ENCODE measurements at places on chromosomes 2 and 18. TPM values are rescaled to one million over a fixed set of nuclear protein-coding genes. Genes with fewer than 3 reads are reported as not detected.
A peak's percentile ranks its signal among the peaks of the same experiment; 100 is the strongest.

DNA sequence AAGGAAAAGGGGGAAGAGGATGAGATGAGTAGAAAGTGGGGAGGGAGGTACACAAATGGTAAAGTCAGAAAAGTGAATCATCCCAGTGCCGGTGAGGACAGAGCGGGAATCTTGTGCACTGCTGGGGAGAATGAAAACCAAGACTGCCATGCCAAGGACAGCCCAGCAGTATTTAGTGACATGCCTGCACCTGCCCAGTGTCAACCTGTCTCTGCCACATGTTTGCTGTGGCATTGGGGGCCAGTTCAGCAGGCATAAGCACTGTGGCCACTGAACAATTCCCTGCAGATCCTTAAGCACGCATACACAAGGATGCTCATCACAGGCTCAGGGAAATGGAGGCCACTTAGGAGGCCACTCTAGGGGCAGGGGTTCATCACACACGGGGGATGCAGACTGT is 5.2 kb upstream of the KCNK3 start:
- no peak for DNase-seq

DNA sequence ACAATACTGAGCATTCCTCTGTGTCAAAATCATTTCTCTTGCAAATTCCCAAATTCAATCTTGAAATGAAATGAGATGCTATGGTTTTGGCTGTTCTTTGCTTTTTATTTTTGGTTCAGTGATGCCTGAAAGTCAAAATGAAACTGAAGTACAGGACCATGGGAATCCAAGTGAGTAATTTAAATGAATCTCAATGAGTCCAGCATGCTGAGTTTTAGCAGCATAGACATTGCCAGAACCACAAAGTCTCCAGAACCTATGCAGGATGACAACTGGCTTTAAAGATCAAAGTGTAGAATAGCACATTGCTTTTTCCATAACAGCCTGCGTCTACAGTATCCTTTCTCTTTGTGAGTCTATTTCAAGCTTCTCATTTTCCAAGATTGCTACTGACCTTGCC is 1050.7 kb upstream of the PIK3C3 start:
- no peak for DNase-seq

The ZSWIM2 gene
- not detected for polyA plus RNA-seq

GRCh38 chr2:240591226-240591625 is 4.7 kb downstream of the CAPN10 start:
- DNase-seq = no peak

The GAL3ST2 gene
- polyA plus RNA-seq = 0.13 TPM

The GPR17 gene
- polyA plus RNA-seq = 4.8 TPM

- no peak for DNase-seq
Measured at GRCh38 chr2:10283106-10284062, 19.3 kb upstream of the HPCAL1 start.

The SERPINB3 gene
- polyA plus RNA-seq = 0.13 TPM

- DNase-seq = no peak
Measured at GRCh38 chr2:26757873-26758789, 6.0 kb upstream of the SLC35F6 start.

The CCDC68 gene
- polyA plus RNA-seq = 12.7 TPM

DNA sequence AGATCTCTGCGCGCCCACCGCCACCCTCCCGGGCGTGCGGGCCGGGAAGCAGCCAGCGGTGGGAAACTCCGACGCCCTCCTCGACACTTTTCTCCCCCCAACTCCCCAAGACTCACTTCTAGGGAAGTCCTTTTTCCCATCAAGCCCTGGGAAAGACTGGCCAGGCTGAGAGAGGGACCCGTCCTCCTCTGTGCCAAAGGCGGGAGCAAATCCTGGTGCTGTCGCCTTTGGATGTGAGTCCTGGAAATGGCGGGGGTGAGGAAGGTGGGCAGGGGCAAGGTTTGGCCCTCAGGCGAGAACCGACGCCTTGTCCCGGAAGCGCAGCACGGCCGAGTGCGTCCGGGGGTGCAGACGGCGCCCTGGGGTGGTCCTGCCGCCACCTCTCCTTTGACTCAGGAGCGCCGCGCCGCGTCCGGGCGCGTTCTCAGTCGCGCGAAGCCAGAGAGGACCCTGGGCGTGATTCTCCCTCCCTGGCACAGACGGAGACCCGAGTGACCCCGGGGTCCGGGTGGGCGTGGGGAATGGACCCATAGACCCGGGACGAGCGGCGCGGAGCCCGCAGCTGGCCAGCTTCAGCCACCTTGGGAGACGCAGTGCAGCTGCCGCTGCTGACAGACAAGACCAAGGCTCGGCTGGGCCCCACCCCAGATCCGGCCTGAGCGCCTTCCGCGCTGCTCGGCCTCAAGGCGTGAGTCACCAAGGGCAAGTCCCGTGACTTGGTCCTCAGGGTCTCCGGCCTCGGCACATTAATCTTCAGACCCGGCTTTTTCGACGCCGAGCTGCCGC is 3.5 kb upstream of the LBX2 start:
- no peak for DNase-seq

DNA sequence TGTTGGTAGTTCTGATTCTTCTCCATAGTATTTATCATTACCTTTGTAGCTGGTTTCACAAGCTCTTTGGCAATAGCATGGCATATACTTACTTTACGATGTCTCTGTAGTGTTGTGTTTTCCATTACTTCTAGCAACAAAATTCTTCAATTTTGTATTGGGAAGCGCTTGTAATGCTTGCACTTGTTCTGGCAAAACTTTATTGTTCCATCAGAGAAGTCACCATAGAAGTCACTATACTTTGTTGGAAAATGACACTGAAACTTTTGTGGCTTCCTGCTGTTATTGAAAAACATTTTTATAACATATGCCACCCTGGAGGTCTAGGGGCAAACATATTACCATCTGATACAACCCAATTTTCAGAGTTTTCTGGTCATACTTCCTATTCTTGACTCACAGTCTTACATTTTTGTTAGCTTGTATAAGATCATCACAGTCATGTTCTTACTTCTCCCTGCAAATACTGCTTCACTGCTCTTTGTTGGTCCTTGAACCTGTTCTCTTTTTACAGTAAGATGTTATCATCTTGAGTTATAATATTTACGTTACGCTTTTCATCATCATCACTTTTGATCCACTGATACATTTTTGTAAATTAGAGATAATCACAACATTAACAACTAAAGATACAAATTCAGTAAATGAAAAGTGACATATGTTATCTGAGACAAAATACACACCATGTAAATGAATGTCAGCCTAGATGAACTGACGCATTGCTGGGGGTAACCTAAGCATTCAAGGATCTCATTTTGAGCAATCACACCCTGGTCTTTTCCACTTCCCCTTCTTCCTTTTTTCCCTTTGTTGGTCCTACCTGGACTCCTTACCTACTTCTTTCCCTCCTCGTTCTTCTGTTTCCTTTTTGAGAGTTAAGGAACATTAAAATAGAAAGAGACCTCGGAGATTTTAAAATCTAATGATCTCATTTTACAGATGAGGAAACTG is 33.3 kb upstream of the CXCR4 start:
- no peak for DNase-seq

DNA sequence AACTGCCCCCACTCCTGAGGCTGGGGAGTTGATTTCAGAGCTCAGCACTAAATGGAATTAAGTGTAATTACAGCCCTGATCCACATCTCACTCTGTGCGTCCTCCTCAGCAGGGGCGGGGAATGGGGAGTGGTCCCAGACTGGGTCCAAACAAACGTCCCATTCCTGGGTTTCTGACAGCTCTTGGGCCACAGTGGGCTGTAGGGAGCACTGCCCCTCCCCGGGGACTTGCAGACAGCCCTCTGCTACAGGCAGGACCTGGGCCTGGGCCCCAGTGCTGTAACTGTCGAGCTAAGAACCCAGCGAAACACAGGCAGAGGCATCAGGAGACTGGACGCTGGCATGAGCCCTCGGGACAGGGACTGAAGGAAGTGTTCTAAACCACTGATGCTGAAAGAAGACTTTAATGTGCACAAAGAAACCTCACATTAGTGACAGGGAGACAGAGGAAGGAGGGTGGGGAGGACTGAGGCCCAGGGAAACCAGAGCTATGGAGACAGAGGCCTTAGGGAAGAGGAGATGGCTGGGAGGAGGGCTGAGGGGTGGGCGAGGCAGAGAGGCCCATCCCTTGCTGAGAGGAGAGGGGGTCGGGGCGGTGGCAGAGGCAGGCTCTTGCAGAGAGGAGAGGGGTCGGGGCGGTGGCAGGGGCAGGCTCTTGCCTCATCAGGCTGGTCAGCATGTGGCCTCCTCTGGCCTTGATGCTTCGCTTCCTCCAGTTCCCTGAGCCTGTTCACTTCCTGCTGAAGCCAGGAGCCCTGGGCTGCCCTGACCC is 5.8 kb upstream of the SEMA4C start:
- no peak for DNase-seq

The CCBE1 gene
- 35.6 TPM for polyA plus RNA-seq

GRCh38 chr2:11767779-11768178 is 21.3 kb downstream of the LPIN1 start:
- no peak for DNase-seq

- no peak for DNase-seq
Measured at GRCh38 chr2:239305222-239305575, 95.6 kb downstream of the HDAC4 start.

The PLEKHB2 gene
- polyA plus RNA-seq = 90.1 TPM

DNA sequence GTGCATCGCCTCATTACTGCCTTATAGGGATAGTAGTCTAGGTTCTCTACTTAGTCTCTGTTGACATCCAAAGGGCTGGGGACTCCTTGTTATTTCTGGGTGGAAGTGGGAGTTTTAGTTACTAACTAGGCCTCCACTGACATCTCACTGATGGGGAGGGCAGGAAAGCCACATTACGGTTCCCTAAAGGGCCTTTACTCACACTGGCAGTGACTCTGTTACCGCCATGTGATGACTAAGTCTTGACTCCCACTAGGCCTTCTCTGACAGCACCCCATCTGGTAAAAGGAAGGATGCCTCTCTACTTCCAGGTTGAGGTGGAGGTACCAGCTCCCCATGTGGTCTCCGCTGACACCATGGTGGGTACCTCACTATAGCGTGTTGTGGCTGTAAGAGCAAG is 14.0 kb upstream of the BCL2L11 start:
- no peak for DNase-seq

- DNase-seq = no peak
Measured at GRCh38 chr2:36662638-36663037, 33.9 kb upstream of the VIT start.

The MBD1 gene
- polyA plus RNA-seq = 50.9 TPM

DNA sequence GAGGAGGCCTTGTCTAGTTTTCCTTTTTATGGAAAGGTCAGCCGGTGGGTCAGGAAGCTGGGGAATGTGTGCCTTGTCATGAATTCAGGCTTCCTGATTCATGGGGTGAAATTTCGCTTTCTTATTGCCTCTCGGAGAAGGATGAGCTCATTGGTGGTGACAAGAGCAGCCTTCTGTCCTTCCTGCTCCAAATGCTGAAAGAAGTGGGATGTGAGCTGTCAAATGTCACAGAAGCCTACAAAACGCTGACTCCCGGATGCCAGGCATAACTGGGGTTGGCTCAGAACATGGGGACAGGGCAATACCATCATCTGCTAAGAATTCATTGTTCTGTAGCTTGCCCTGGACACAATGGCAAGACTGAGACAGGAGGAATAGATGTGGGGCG is 55.8 kb upstream of the FAM136A start:
- peak; percentile 16 for DNase-seq

The ERMN gene
- polyA plus RNA-seq = not detected

- DNase-seq = no peak
Measured at GRCh38 chr18:79815657-79816056, 17.9 kb downstream of the KCNG2 start.

The SF3B1 gene
- 654 TPM for polyA plus RNA-seq

DNA sequence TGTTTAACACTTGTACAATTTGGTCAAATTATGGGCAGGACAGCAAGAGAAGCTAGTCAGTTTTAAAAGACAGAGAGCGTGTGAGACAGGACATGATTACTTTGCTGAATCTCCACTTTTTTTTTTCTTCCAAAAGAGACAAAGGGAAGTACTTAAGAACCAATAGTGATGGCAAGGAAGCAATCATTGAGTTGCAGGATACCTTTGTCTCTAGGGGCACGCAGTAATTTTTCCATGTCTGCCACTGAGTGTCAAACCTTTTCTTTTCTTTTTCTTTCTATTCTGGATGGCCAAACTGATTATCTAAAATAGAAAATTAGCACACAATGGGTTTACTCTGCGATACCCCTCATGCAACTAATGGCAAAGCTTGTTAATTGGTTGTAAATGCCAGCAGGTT is 533.0 kb downstream of the PLCL1 start:
- no peak for DNase-seq

- DNase-seq = no peak
Measured at GRCh38 chr2:128425731-128426620, 107.3 kb upstream of the HS6ST1 start.

GRCh38 chr2:157932480-157933159 is 56.5 kb upstream of the ACVR1 start:
- no peak for DNase-seq

DNA sequence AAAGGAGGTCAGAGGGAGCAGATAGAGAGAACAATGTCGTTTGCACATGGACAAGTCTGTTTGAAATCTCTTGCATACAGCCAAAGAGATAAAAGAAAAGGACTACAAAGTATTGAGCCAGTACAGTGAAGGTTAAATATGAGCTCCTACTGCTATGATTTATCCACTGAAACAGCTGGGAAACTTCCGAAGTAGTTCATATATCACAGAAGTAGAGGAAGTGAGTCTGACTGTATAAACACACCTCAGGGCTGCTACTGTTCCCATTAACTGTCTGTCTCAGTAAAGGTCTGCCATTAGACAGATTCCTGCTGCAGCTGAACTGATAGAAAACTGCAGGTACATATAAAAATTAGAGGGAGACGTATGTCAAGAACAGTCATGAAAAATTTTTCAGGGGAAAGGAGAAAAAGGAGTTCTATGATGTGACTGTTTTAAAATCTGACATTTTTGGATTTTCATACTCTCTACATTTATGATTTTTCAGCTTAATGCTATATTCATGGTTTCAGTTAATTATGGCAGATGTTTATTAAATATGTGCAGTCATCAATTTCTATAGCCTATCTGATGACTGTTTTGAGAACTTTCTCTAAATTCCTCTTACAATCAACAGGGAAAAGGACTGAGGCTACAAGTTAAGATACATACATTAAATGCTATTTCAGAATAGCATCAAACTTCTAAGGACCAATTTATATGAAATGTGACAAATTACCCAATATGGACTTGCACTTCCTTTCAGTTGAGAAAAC is 364.7 kb downstream of the ERBB4 start:
- no peak for DNase-seq

The MBP gene
- 20.5 TPM for polyA plus RNA-seq

DNA sequence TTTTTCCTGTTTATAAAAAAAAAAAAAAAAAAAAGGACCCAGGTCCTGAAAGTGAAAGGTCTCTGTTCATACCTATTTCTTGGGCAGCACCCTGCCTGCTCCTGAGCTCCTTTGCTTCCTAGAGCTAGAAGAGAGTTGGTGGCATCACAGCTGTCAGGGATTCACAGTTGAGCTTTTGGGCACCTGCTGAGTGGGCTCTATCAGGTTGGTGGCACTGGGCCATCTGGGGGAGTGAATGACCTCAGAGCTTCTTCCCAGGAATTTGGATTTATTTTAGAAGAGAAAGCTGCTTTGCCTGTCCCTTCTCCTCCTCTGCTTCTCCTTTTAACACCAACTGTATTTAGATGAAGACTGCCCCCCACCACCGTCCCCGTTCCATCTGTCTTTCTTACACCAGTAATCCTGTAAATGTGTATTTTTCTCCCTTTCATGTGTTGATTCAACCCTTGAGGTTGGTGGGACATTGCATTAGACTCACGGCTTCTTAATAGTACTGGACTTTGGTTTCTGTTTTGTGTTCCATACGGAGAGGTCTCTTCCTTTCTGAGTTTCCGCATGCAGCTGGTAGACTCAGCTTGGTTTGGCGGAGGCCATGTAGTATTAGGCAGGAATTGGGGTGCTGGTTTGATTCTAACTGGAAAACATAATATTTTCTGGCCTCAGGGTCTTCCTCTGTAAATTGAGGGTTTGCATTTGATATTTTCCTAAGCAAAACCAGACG is 7.6 kb upstream of the MGAT5 start:
- DNase-seq = no peak

Measured in left renal cortex interstitium (tissue), 4 donors.